Liver (tissue), 10 donors: ENCODE measurements at places on chromosomes 4 and X. TPM values are rescaled to one million over a fixed set of nuclear protein-coding genes. Genes with fewer than 3 reads are reported as not detected.

DNA sequence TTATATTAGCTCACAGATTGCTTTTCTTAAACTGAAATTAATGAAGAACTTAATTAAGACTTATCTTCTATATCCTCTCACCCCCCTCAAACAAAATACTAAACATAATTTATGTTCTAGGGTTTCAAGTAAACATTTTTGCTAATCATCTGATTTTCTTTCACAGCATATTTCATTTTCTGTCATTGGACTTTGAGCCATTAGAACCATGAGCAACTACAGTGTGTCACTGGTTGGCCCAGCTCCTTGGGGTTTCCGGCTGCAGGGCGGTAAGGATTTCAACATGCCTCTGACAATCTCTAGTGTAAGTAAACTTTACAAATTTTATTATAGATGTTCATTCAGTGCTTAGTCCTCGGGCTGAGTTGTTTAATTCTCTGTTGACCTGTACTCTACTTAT is 3.3 kb downstream of the PDLIM5 start:
- no peaks in the 10 kb centered on the region for H3K27me3 ChIP-seq
- peaks cover 35% of the 10 kb centered on the region for H3K4me1 ChIP-seq
- no peak overlapping the region for H3K4me3 ChIP-seq
- no peaks in the 10 kb centered on the region for H3K36me3 ChIP-seq
- DNase-seq = no peak

DNA sequence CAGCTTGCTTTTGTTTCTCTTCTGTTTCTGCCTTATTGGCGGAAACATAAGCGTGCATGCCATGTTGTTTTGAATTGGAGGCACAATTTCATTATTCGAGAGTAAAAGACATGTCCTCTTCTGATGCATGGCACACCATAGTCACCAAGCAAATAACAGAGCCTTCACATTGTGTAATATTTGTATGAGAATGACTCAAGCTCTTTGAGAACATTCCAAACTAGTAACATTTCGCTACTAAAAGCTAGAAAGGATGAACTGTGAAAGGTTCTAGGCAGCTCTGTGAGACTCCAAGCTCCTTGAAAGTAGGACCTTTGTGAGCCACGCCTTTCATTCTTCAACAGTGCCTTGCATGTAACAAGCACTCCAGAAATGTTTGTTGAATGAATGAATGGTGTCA is 9.2 kb upstream of the ANXA3 start:
- H3K36me3 ChIP-seq = no peaks in the 10 kb centered on the region
- H3K4me1 ChIP-seq = no peaks in the 10 kb centered on the region
- H3K27ac ChIP-seq = no peak overlapping the region
- no peak overlapping the region for H3K4me3 ChIP-seq

DNA sequence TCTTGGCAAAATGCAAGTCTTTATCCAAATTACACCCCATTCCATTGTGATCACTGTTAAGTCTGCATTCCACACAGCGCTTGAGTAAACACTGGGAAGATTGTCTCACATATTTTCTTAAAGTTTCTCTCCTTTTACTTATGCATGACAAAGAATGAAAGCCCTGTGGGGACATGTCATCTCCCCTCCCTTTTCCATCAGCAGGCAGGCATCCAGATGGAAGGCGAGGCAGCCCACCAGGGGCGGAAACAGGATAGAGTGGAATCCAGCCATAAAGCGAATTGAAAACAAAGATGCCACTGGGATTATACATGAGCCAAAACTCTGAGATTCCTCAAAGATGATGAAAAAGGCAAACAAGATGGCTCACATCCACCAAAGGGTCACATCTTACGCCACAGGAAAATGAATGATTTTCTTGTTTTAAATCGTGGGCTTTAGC is 78.2 kb downstream of the AFAP1 start:
- H3K36me3 ChIP-seq = no peaks in the 10 kb centered on the region
- DNase-seq = no peak
- H3K4me1 ChIP-seq = no peaks in the 10 kb centered on the region
- H3K27me3 ChIP-seq = no peaks in the 10 kb centered on the region

DNA sequence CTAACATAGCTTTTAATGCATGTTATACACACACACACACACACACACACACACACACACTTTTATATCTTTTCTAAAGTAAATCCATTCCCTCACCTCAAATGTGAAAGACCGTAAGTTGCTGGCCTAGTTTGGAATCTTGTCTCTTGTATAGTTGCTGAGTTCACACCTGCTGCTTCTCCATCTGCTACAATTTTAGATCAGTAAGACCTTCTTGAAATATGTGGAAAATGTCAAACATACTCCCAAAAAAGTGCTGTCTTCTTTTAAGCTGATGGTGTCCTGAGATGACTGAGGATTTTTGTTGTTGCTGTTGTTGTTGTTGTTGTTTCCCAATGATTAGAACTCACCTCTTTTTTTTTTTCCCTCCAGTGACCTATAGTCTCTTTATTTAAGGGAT is 121.3 kb downstream of the SNCA start:
- no peak for DNase-seq
- no peaks in the 10 kb centered on the region for H3K4me1 ChIP-seq
- no peak overlapping the region for H3K4me3 ChIP-seq
- H3K27me3 ChIP-seq = no peaks in the 10 kb centered on the region
- no peaks in the 10 kb centered on the region for H3K36me3 ChIP-seq

GRCh38 chr4:67546004-67546356 is 677 bp upstream of the CENPC start:
- no peak overlapping the region for H3K4me3 ChIP-seq
- no peak overlapping the region for H3K27ac ChIP-seq
- no peak for DNase-seq

DNA sequence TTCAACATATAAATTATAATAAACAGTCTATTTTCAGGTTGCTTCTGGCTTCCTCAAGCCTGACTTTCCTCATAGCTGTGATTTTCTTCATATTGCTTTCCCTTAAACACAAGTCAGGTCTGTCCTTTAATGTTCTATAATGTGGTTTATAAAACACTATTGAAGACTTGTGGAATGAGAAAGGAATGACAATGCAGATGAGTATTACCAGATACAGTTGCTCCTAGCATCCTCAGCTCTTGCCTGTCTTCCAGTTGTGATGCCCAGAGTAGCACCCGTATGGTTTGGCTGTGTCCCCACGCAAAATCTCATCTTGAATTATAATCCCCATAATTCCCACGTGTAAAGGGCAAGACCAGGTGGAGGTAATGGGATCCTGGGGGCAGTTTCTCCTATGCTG is 265.7 kb upstream of the BOD1L1 start:
- no peaks in the 10 kb centered on the region for H3K27me3 ChIP-seq
- DNase-seq = no peak
- no peaks in the 10 kb centered on the region for H3K36me3 ChIP-seq
- H3K4me3 ChIP-seq = no peak overlapping the region

- no peaks in the 10 kb centered on the region for H3K4me1 ChIP-seq
- no peak overlapping the region for H3K4me3 ChIP-seq
- DNase-seq = no peak
- H3K36me3 ChIP-seq = no peaks in the 10 kb centered on the region
- H3K27me3 ChIP-seq = no peaks in the 10 kb centered on the region
- H3K27ac ChIP-seq = no peak overlapping the region
Measured at GRCh38 chr4:123889507-123889906, 492.9 kb downstream of the SPRY1 start.

DNA sequence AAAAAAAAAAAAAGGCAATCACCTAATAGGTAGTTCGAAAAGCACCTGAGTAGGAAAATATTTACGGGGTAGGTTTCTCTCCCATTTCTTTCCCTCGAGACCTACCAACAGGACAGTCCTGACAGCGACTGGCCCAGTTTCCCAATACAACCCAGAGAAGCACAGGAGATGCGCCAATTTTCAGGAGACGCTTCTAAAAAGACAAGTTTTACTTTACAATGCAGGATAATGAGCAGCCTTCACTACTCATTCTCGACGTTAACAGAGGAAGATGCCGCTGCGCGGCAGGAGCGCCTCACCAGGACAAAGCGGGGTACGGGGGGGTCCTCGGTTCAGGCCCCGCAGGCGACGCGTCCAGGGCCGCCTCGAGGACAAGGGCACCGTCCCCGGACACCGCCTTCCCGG is 708 bp downstream of the BCLAF3 start:
- no peak for DNase-seq
- H3K4me3 ChIP-seq = peak overlapping the region; percentile 83
- no peaks in the 10 kb centered on the region for H3K4me1 ChIP-seq
- no peaks in the 10 kb centered on the region for H3K27me3 ChIP-seq

GRCh38 chr4:161642708-161643107 is 521.1 kb downstream of the FSTL5 start:
- DNase-seq = no peak
- H3K36me3 ChIP-seq = no peaks in the 10 kb centered on the region
- H3K27ac ChIP-seq = no peak overlapping the region
- H3K27me3 ChIP-seq = no peaks in the 10 kb centered on the region
- H3K4me3 ChIP-seq = no peak overlapping the region

GRCh38 chr4:116702949-116703348 is 382.4 kb downstream of the TRAM1L1 start:
- H3K36me3 ChIP-seq = no peaks in the 10 kb centered on the region
- H3K4me1 ChIP-seq = no peaks in the 10 kb centered on the region
- no peak overlapping the region for H3K27ac ChIP-seq
- H3K4me3 ChIP-seq = no peak overlapping the region
- DNase-seq = no peak

The WFS1 gene
- 12.8 TPM for total RNA-seq
